ENCODE measurements at places on chromosomes 6 and 20. TPM values are rescaled to one million over a fixed set of nuclear protein-coding genes. Genes with fewer than 3 reads are reported as not detected.
A peak's percentile ranks its signal among the peaks of the same experiment; 100 is the strongest.

The SYNGAP1 gene
- 9.9 TPM for total RNA-seq

DNA sequence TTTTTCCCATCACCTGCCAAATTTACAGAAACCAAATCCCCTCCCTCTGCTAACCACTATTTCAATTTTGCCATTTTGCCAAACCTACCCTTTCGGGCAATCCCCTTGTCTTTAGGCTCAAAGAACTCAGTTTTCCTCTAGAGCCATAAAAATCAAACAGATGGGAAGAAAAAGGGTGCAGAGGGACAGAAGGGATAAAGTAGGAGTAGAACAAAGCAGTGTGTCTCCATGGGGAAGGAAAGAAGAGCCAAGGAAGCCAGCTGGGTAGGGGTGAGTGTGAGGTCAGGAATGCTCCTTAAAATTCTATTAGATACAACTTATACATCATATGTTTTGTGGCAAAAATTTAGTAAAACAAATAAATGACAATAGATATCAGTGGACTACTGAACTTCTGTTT lies 316.5 kb downstream of the BTBD9 start:
- DNase-seq = no peak

GRCh38 chr6:35489995-35490791 lies 6.7 kb downstream of the TEAD3 start:
- peak; percentile 98 for DNase-seq

- DNase-seq = no peak
Measured at GRCh38 chr20:51450221-51450712, 92.3 kb downstream of the NFATC2 start.

DNA sequence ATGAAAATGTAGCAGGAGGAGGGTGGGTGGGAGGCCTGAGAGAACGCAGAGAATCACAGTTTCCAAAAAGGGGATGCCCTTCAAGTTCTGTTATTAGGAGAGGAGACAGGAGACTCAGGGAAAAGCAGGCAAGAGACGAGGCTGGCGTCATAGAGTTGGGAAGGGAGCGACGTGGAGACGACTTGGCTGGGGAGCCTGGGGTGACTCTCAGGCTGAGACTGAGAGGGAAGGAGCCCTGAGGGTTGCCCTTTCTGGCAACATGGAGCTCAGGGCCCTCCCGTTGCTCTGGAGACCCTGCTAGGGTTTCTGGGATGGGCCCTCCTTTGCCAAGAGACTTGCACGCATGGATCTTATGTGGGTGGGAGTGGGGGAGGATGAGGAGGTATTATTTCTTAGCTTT lies 108.9 kb downstream of the CDH4 start:
- no peak for DNase-seq

DNA sequence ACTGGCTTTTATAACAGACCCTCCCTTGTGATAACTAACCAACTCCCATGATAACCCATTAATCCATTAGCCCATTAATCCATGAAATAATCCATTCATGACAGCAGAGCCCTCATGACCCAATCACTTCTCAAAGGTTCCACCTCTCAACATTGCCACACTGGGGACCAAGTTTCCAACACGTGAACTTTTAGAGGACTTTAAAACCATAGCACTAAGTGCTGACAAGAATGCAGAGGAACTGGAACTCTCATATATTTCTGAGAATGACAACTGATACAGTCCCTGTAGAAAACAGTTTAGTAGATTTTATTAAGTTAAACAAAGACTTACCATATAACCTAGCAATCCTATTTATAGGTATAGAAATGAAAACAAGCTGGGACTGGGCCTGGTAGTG lies 11.4 kb upstream of the FAM50B start:
- DNase-seq = no peak

- DNase-seq = no peak
Measured at GRCh38 chr6:54801669-54802068, 44.9 kb upstream of the FAM83B start.

The SEMG1 gene
- not detected for total RNA-seq

DNA sequence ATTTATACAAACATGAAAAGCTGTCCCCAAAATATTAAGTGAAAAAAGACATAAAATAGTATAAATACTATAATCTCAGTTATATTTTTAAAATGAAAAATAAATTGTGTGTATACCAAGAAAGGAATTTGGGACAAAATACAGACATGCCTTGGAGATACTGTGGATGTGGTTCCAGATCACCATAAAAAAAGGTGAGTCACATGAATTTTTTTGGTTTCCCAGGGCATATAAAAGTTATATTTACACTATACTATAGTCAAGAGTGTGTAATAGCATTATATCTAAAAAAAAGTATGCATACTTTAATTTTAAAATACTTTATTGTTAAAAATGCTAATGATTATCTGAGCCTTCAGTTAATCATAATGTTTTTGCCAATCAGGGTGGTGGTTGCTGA lies 17.4 kb upstream of the SDHAF4 start:
- no peak for DNase-seq

- DNase-seq = no peak
Measured at GRCh38 chr6:23566418-23566817, 559.6 kb upstream of the NRSN1 start.

The PI16 gene
- 16.8 TPM for total RNA-seq

GRCh38 chr6:160265869-160266476 lies 7.4 kb upstream of the SLC22A2 start:
- DNase-seq = no peak

DNA sequence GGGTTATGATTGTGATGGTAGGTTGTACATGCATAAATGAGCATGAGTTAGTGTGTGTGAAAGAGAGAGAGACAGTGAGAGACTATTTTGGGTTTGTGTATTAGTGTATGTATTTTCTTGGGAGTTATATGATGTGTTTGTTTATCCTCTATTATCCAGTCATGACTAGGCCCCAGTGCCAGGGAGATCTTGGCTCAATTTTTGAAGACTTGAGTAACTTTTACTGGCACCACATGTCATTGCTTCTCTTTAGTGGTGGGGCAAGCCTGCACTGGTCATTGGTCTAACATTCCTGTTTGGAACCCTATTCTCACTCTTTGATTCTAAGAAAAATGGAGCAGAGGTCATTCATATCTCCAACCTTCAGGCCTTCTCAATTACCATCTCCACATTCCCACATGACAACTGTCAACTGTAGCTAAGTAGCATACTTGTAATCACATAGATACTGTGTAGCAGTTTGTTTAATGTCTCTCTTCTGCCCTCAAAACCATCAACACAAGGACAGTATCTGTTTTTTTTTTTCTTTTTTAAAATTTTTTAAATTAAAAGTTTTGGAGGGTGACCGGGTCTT lies 8.8 kb downstream of the L3MBTL1 start:
- no peak for DNase-seq

- DNase-seq = no peak
Measured at GRCh38 chr6:121522265-121522664, 86.8 kb downstream of the GJA1 start.

DNA sequence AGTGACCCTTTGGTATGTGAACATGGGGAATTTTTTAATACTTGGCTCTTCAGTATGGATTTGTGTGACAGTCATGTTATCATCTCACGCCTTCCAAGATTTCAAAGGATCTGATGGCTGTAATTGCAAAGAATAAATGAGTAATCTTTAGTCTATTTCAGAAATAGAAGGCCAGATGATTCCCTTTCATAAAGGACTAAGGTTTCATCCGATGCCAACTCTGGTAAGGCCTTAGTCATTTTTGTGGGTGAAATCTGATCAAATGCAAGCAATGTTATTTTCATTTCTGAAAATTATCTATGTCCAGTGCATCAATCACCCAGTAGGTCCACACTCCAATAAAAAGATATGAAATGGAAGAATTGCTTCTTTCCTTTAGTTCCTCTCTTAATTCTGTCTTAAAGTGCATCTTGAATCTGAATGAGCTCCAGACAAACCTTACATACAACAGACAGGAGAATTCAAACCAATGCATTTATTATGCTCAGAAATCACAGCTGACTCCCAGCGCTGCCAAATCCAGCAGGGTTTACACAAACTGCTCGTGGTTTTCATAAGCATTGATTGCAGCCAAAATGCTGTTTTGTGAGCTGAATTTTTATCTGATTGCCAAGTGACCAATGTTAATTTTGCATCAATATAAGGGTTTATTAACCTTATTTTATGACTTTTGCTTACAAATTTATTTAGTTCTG lies 565.2 kb upstream of the MARCKS start:
- DNase-seq = no peak

- no peak for DNase-seq
Measured at GRCh38 chr20:62777528-62777830, 18.8 kb upstream of the MRGBP start.

The POM121L2 gene
- not detected for total RNA-seq

The SRF gene
- total RNA-seq = 92.4 TPM

The KHDC1 gene
- total RNA-seq = 0.95 TPM

The LPA gene
- not detected for total RNA-seq

- DNase-seq = no peak
Measured at GRCh38 chr6:34581561-34581920, 25.4 kb upstream of the SPDEF start.

- no peak for DNase-seq
Measured at GRCh38 chr6:168960551-168961263, 292.9 kb downstream of the THBS2 start.

GRCh38 chr6:41182069-41183034 lies 18.6 kb downstream of the TREML2 start:
- DNase-seq = no peak

- DNase-seq = no peak
Measured at GRCh38 chr6:143684486-143684885, 6.7 kb downstream of the PHACTR2 start.

The TNF gene
- not detected for total RNA-seq

GRCh38 chr6:52549428-52549827 lies 27.4 kb downstream of the TRAM2 start:
- DNase-seq = no peak

- no peak for DNase-seq
Measured at GRCh38 chr6:29907637-29908340, 34.5 kb upstream of the HLA-A start.

DNA sequence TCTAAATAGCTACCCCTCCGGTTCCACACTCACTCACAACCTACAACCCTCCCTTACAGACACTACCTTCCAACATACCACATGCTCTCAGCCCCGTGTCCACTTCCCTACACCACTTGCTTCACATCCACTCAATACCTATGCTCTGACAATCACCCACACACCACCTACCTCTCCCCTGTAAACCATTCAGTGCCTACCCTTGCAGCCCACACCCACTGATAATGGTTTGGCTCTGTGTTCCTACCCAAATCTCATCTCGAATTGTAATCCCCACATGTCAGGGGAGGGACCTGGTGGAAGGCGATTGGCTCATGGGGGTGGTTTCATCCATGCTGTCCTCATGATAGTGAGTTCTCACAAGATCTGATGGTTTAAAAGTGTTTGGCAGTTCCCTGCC lies 9.8 kb upstream of the ZNF343 start:
- DNase-seq = no peak

- DNase-seq = no peak
Measured at GRCh38 chr20:51542571-51543421, at the start of gene NFATC2. Gene NFATC2 (minus strand): TSS chr20:51542719. CDS start chr20:51542499, 220 bp downstream.

The KIAA1755 gene
- total RNA-seq = 9.2 TPM

- DNase-seq = no peak
Measured at GRCh38 chr6:29964518-29964886, 22.2 kb downstream of the HLA-A start.

DNA sequence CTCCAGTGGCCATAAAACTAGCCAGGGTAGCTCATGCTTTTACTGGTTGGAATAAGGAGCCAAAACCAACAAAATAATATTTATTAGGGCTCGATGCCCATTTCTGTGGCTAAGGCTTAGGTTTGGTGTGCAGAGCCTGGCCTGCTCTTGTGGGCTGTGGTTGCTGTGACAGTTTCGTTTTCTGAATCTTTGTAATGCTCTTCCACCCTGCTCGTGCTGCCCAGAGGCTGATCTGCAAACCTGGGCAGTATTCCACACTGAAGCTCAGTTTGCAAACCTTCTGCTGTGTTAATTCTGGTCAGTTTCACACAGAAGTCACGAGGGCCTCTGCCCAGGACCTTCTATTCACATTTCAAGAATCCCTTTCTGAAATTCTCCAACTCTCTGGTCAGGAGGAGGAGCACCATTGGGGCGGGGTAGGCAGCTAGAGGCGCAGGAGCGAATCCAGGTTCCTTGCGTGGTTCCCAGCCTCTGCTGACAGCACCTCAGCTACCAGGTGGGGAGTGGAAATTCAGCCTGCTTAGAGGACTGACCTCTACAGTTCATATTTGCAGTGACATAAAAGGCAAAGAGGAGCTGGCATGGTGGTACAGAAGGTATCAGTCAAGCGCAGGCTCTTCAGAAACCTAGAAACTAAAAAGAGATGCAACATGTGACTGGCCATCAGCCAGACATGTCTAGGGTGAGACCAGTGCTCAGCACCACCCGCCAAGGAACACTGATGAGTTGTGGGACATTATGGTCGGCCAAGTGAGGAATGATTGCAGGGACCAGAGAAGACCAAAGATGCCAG lies 14.3 kb upstream of the C20orf144 start:
- no peak for DNase-seq

GRCh38 chr20:50913690-50914375 lies 17.4 kb downstream of the ADNP start:
- no peak for DNase-seq

DNA sequence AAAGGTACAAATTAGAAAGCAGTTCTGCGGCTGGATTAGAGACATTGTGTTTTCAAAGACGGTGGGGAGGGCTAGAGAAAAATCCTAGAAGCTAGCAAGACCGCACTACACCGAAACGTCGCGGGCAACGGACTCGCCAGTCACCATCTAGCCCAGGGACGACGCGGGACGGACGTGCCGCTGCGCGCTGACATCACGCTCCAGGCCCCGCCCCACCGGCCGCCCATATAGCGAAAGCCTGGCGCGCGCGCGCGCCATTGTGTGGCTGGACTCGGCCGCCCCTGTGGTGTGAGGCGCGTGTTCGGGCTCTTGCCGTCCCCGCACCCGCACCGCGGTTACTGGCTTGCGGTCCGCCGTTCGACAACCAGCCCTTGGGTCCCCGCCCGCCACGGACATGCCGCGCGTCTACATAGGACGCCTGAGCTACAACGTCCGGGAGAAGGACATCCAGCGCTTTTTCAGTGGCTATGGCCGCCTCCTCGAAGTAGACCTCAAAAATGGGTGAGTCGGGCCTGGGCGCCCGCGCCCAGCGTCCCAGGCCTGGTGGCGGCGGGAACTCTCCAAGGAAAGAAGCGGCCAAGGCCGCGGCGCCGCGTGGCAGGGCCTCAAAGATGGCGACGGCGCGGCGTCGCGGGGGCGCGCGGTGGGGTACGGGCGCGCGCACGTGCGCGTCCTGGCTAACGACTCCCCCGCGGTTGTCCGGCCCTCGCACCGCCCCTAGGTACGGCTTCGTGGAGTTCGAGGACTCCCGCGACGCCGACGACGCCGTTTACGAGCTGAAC lies at the start of gene SRSF6:
Gene SRSF6, plus strand, starts transcription at position 257 of the 782 bp plus-strand sequence. Its CDS starts 138 bp downstream, at position 395.
- peak; percentile 97 for DNase-seq

DNA sequence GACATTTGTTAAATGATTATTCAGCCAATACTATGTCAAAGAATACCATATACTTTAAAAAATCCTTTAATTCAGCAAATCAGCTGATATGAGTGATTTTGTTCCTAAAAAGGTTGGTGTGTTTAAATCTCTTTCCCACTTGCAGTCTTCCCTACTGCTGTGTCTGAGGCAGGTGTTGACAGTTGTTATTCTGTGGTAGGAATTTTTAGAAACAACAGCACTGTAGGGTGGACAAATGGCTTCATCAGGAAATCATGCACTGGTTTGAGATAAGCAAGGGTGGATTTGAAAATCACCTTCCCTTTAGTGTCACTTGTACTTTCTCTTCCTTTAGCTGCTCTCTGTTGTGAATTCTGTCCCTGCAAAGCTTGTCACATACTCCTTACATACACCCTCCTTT lies 213.7 kb upstream of the SGK1 start:
- DNase-seq = no peak

- no peak for DNase-seq
Measured at GRCh38 chr6:110048221-110048875, 70.2 kb downstream of the GPR6 start.

All from sigmoid colon (tissue), 7 donors.